ENCODE measurements at places on chromosomes 5 and 9.
A peak's percentile ranks its signal among the peaks of the same experiment; 100 is the strongest.

DNA sequence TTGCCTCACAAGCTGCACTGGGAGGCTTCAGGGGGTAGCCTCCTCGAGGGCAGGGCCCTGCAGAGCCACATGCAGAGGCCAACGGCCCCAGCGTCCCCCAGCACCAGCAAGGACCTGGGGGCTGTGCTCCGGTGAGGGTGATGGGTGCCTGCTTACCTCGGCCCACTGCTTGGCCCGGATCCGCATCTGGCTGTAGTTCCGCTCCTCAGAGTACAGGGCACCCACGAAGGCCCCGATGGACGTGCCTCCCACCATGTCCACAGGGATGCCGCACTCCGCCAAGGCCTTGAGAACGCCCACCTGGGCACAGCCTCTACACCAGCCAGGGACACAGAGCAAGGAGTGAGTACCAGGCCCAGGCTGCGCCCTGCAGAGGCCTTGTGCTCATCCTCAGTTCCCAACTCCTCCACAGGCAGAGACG is 8.0 kb upstream of the NSMF start:
- DNase-seq, result no peak

- no peak for DNase-seq
Observed at GRCh38 chr5:141906517-141906916, 17.2 kb upstream of the DELE1 start.

DNA sequence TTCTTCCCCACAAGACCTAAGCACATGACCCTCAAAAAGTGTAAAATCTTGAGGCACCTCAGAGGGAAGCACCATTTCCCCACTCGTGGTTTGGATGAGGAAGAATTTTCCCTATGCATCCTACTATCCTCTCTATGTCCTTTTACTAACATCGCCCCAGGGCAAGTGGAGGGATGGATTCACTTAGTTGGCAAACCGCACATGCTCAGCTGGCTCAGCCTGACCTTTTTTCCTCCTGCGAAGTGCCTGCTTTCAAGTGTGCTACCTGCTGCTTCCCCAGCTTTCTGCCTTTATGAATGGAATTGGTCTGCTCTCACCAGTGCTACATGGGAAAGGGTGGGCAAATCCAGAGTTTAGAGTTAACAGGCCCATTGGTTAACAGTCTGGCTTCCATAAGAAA is 56.6 kb upstream of the IFNK start:
- DNase-seq, result no peak

DNA sequence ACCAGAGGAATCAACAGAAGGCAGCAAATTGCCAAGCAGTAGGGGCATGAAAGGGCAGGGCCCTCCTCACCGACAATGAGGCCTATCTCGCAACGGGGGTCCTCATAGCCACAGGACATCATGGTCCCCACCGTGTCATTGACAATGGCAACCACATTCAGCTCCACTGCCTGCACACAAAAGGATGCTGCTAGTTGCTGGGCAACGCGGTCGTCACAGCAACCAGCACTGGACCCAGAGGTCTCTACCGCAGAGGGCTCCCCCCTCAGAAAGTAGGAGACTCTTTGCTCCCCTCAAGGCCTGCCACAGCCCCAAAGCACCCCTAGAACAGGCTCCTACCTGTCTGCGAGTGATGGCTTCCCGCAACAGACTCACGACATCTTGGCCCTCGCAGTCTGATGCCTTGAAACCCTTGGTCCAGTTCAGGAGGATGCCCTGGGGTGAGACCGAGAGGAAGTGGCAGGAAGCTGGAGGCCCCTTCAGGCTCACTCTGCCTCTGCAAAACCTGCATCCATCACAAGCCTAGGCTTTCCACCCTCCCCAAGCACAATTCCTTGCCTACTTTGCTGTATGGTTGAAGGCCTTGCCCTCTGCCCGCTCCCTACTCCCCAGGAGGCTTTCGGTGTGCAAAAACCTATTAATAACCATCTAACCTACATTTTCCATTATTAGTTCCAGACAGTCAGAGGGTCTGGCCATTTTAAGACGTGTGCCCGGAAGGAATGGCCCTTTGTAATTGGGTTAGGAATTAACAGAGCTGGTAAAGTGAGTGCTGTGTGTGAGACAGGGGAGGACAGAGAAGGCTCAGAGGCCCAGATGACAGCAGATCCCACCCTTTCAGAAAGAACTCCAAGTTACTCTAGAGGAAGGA is 15.2 kb downstream of the HK3 start:
- no peak for DNase-seq

DNA sequence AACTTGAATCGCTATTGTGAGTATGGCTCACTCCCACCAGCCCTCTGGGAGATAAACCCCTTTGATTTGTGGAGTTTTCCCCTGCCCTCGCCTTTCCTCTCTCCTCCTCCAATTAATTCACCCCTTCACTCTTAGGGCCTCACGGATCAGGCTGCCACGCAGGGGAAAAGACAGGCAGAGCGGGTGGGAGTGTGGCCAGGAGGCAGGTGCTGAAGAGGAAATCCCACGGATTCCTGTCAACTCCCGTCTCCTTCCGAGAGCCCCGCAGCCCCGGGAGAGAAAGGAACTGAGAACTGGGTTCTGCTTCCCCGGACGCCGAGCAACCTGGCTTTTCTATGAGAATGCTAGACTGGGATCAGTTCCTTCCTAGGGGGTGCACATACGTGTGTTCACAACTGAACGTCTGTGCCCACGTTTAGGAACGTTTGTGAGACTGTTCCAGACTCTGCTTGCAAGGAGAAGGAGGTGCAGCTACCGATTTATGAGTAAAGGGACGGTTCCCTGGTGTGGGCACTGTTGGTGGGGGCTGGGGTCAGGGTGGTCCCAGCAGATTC is 314.5 kb upstream of the TLE4 start:
- peak; percentile 40 for DNase-seq

GRCh38 chr5:59445741-59446140 is 447.8 kb downstream of the PDE4D start:
- no peak for DNase-seq
